Fibroblast of skin of left biceps (primary cell): ENCODE measurements at places on chromosomes 16 and 17.

- no peak for DNase-seq
These were observed 228.2 kb downstream of the GRIN2A start for GRCh38 chr16:9953908-9954570.

DNA sequence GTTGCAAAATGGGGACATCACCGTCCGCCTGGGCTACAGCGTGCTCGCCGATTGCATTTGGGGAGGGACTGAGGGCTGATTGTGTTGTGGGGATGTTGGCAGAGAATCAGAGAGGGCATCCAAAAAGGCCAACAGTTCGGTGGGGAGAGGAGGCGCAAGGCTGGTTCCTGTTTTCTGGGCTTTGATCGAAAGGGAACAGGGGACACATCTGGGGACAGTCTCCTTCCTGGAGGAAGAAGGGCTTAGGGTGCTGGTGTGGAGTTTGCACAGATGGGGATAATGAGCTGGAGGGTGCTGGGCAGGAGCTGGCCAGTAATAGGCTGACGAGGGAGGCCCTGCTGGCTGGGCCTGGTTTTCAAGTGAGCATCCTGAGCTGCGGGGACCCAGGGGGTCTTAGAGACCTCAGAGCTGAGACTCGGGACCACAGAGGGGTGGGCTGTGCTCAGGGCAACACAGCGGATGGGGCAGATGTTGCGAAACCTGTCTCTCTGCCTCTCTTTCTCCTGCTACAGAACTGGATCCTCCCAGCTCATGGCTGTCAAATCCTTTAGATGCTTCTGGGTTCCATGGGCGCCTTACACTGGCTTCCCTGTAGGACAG lies 288.7 kb downstream of the SEC14L1 start:
- no peak for DNase-seq

DNA sequence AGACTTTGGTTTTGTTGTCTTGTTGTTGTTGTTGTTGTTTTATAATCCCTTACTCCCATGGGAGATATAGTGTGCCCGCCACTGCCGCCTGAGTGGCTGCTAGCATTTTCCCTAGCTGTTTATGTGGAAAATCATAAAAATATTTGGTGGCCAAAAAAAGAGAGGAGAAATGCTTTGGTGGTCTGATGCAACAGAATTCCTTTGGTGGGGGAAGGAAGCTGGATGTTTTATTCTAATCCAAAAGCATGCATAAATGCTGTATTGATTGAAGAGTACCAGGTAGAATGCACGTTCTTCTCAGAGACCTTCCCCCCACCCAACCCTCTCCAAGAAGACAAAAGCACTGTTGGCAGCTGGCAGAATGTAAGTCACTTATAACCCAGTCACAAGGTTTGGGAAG lies 93.2 kb downstream of the C17orf67 start:
- DNase-seq, result no peak

GRCh38 chr16:85557083-85557970 lies 55.8 kb upstream of the GSE1 start:
- no peak for DNase-seq

- DNase-seq, result no peak
These were observed 41.3 kb downstream of the ERCC4 start for GRCh38 chr16:13961099-13961811.
